ENCODE measurements at places on chromosomes 3 and 15.

DNA sequence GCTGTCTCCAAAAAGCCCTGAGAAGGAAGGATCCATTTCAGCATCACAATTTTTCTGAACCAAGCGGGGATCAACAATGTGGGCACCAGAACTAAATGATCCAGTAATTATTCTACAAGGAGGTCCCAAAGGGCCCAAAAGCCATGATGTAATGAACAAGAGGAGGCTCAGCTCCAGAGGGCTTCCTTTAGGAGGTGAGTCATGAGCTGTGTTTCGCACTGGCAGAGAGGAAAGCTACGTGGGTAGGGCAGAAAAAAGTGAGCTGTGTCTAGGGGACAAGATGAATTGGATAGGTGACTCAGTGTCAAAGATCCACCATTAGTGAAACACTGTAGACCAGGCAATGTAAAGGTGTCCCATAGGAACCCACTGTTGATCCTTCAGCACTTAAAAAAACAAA lies 113.4 kb downstream of the RORA start:
- peak; percentile 53 for DNase-seq

GRCh38 chr15:43749690-43750345 lies 3.6 kb downstream of the PDIA3 start:
- DNase-seq = no peak

DNA sequence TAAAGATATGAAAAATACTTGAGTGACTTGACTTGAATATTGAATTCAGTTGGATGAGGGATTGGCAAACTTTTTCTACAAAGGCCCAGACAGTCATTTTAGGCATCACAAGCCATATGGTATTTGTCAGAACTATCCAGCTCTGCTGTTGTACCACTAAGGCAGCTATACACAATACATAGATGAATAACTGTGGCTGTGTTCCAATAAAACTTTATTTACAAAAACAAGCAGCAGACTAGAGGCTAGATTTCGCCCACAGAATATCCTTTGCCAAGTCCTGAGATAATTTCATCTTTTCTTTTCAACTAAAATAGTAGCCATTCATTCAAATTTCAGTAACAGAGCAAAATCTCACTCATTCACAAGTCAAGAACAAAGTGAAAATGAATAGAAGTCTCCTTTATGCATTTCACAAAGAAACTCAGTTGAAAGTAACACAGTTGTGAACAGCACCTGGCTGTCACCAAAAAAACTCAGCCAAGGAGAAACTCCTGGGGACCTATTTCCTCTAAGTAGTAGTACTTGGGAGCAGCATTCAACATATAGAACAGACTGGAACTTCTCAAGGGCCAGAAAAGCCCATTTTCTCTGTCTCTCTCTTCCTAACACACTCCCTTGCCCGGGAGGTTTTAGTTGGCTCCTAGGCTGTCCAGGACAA lies 56.3 kb downstream of the OSBPL10 start:
- no peak for DNase-seq

- DNase-seq = no peak
Observed at GRCh38 chr3:139357899-139358298, 14.1 kb downstream of the MRPS22 start.

GRCh38 chr3:40247714-40248454 lies 61.6 kb upstream of the EIF1B start:
- DNase-seq = no peak

DNA sequence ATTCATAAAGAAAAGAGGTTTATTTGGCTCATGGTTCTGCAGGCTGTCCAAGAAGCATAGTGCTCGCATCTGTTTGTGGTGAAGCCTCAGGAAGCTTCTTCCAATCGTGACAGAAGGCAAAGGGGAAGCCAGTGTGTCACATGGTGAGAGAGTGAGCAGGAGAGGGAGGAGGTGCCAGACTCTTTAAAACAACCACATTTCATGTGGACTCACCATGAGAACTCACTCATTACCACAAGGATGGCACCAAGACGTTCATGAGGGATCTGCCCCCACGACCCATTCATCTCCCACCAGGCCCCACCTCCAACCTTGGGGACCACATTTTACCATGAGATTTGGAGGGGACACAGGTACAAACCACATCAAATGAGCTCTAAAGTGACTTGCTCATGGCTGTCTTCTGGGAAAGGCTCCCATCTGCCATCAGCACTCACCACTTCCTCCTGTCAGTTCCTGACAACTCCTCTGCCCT lies 327.3 kb upstream of the TLE3 start:
- DNase-seq = no peak

DNA sequence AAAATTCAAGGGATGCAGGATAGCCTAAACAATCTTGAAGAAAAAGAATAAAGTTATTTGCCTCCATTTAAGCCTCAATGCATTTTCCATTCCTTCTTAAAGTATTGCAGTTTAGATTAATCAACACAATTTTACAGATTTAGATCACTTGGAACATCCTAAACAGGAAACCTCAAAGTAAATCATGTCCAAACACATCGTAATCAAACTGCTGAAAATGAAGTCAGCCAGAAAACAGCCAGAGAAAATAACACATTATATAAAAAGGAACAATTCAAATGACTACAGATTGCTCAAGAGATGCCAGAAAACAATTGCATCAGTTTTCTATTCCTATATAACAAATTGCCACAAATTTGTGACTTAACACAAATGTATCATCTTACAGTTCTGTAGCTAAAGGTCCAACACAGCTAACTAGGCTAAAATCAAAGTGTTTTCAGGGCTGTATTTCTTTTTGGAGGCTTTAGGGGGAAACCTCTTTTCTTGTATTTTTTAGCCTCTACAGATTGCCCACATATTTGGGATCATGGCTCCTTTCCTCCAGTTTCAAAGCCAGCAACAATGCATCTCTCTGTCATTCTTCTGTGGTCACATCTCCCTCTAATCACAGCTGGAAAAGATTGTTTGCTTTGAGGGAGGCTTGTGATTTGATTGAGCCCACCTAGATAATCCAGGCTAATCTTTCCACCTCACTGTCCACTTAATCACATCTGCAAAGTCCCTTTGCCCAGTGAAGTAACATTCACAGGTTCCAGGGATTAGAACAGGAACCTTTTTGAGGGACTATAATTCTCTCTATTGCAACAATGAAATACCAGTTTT lies 543.3 kb upstream of the UBE2E2 start:
- DNase-seq = no peak

DNA sequence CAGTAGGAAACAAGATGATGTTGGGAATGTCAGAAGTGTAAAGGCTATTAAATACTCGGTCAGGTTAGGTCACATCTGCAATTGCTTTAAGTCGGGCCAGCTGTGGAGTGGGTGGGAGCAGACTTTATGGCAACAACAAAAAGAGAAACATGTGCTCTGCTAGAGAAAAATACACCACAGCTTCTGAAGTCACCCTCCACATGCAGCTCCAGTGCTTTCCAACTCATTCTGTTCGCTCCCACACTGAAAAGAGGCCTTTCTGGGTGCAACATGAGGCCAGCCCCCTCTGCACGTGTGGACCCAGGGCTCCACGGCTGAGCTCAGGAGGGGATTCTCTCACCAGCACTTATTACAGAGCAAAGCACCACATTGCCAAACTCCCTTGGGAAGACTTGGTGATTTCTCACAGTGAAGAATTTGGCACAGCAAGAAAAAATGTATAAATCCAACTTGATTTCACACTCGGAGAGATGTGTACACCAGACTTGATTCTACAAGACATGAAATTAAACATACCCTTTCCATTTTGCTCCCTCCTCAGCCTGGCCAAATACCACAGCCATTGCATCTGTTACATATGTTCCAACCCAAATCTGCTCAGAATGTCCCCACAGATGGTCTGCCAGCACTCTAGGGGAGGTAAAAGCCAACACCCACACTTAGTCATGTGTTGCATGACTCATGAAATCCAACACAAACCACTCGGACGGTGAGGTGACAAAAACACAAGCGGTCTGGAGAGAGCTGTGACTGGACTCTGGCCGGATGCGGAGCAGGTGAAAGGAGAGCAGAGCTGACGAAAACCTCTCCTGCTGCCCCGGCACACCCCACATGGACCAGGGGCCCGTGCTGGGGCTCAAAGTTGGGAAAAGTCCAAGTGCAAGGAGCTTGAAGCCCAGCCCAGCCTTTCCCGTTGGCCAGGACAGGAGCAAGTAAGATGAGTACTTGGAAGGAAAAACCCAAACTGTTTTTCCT lies 74.6 kb downstream of the ITGB5 start:
- DNase-seq = peak; percentile 99

DNA sequence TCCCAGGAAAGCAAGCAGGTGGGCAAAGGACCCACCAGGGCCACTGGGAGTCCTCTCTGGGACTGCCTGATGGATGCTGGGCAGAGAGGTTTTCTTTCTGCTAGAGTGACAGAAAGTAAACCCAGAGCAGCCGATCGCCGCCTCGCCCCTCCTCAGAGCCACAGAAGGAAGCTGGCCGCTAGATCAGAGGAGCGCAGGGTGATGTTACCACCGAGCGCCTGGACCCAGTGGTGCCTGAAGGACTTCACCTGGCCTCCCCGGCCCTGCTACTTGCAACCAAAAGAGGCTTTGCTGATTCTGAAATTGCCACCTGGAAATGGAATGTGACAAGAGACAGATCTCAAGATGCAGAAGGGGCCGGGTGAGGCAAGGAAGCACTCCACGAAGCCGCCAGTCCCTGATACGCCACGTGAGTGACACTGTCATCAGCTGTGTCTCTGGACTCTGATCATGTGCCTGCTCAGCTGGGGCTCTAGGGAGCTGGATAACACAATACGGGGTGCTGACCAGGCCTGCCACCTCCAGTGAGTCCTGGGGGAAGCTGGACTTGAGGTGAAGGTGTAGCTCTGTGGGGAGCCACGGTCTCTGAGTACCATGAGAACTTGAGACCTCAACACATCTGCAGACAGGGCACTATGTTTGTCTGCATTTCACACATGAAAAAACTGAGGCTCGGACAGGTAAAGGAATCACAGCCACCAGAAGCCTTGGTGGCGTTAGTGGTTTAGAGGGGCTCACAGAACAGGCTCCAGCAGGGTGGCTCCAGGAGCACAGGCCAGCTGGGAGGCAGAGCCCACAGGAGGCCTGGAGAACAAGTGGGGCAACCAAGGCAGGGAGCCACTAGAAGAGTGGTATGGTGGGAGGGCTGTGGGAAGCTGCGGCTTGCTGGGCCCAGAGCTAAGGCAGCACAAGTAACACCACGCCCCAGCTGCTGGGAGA lies 137.9 kb upstream of the PRR20G start:
- no peak for DNase-seq

GRCh38 chr15:93562395-93563123 lies 473.5 kb upstream of the RGMA start:
- no peak for DNase-seq

- no peak for DNase-seq
Observed at GRCh38 chr3:172476347-172476746, 28.1 kb upstream of the GHSR start.

DNA sequence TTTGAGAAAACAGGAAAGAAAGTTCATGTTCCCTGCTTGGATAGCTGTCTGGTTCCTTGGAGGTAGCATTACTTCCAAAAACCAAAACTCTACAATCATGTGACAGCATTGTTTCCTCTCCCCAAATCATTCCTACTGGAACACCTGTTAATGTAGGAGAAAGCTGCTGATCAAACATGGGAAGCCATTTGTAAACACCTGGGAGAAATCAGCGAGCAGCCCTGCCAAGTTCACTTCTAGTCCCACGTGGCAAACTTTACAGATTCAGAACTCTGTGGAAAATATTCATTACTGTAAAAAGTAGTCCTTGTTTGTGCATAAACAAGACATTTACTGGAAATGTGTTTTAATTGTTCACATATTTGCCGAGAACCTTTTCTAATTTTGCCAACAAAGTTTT lies 275.5 kb upstream of the AZI2 start:
- DNase-seq = no peak

GRCh38 chr15:53115563-53115962 lies 325.4 kb upstream of the ONECUT1 start:
- no peak for DNase-seq

DNA sequence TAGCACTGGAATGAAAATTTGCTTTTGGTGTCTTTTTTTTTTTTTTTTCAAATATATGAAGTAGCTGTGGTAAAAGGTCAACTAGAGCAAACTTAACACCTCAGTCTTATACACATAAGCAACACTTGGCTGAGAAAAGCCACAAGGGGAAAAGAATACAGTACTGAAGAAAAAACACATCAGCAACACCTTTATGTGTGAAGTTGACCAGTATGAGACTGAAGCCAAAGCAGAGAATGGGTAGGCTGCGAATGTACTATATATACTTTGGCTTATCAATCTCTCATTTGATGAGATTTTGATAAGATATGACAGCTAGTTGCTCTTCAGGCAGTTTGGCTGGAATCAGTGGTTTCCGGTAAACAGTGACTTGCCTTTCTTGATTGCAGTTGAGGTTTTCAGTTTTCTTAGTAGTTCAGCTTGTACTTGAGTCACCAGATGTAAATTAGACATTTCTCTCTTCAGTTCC lies 22.0 kb upstream of the ZCWPW2 start:
- no peak for DNase-seq

GRCh38 chr3:128844502-128844901 lies 34.9 kb upstream of the ACAD9 start:
- no peak for DNase-seq

- peak; percentile 49 for DNase-seq
Observed at GRCh38 chr15:41666353-41666920, 6.2 kb downstream of the MGA start.

GRCh38 chr3:45946307-45946706 lies 3.0 kb downstream of the CXCR6 start:
- DNase-seq = peak; percentile 51

DNA sequence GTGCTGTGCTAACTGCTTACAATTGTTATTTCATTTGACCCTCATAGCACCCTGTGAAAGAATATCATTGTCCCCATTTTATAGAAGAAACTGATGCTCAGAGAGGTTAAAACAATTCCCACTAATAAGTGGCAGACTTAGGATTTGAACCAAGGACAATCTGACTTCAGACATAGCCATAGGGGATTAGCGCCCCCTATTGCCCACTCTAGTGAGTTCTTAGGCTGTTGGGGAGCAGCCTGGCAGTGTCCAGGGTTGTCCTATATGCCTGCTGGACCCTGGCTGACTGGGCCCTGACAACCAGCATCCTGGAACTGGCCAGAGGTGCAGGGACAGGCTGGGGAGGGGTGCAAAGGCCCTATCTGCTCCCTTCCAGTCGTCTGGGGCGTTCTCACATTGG lies 15.4 kb downstream of the DPH3 start:
- peak; percentile 36 for DNase-seq

DNA sequence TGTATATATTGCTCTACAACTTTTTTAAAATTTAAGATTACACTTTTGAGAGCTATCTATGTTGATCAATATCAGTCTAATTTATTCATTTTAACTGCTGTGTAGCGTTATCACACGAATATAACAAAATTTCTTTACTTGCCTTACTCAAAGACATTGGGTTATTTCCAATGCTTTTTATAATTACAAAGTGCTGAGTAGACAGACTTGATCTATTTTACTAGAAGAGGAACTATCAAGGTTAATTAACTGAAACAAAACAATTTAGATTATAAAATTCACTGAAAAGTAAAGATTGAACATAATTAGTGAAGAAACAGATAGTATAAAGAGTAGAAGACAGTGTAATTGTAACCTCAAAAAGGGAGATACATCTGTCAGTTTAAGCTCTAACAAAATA lies 105.5 kb downstream of the TGFBR2 start:
- no peak for DNase-seq

GRCh38 chr3:113514265-113514769 lies 639 bp downstream of the SPICE1 start:
- DNase-seq = no peak

GRCh38 chr3:40455328-40455727 lies 1.8 kb upstream of the RPL14 start:
- DNase-seq = no peak

GRCh38 chr3:8573342-8573926 lies 71.2 kb downstream of the SSUH2 start:
- DNase-seq = no peak

- no peak for DNase-seq
Observed at GRCh38 chr3:3334491-3334890, 155.0 kb upstream of the CRBN start.

- no peak for DNase-seq
Observed at GRCh38 chr3:143763564-143764162, 84.6 kb downstream of the SLC9A9 start.

Data from HT1080 (cell line).